Temporal lobe (tissue), 4 donors: ENCODE measurements at places on chromosomes 2 and 18. TPM values are rescaled to one million over a fixed set of nuclear protein-coding genes. Genes with fewer than 3 reads are reported as not detected.

GPR17 gene
- total RNA-seq = 3.0 TPM

UGT1A5 gene
- total RNA-seq = not detected

ECEL1 gene
- 1.5 TPM for total RNA-seq

GDF7 gene
- under 0.01 TPM for total RNA-seq
